ENCODE measurements at places on chromosomes 6 and 20. TPM values are rescaled to one million over a fixed set of nuclear protein-coding genes. Genes with fewer than 3 reads are reported as not detected.

GRCh38 chr6:106553440-106553839 lies 75.9 kb downstream of the RTN4IP1 start:
- no peak for DNase-seq

- no peak for DNase-seq
Measured at GRCh38 chr6:120108061-120108795, 758.7 kb upstream of the MAN1A1 start.

DNA sequence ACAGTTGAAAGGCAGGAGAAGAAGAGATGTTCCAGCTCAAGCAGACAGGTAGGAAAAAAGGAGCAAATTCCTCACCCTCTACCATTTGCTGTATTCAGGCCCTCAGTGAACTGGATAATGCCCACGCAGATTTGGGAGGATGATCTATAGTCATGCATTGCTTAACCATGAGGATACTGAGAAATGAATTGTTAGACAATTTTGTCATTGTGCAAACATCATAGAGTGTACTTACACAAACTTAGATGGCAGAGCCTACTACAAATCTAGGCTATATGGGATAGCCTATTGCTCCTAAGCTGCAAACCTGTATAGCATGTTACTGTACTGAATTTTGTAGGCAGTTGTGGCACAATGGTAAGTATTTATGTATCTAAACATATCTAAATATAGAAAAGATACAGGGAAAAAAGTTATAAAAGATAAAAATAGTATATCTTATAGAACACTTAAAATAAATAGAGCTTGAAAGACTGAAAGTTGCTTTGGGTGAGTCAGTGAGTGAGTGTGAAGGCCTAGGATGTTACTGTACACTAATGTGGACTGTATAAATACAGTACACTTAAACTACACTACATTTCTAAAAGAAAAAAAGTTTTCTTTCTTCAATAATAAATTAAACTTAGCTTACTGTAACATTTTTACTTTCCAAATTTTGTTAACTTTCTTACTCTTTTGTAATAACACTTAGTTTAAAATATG lies 672.3 kb downstream of the UTRN start:
- no peak for DNase-seq

The CALHM4 gene
- polyA plus RNA-seq, result not detected

The EYS gene
- 0.09 TPM for polyA plus RNA-seq

DNA sequence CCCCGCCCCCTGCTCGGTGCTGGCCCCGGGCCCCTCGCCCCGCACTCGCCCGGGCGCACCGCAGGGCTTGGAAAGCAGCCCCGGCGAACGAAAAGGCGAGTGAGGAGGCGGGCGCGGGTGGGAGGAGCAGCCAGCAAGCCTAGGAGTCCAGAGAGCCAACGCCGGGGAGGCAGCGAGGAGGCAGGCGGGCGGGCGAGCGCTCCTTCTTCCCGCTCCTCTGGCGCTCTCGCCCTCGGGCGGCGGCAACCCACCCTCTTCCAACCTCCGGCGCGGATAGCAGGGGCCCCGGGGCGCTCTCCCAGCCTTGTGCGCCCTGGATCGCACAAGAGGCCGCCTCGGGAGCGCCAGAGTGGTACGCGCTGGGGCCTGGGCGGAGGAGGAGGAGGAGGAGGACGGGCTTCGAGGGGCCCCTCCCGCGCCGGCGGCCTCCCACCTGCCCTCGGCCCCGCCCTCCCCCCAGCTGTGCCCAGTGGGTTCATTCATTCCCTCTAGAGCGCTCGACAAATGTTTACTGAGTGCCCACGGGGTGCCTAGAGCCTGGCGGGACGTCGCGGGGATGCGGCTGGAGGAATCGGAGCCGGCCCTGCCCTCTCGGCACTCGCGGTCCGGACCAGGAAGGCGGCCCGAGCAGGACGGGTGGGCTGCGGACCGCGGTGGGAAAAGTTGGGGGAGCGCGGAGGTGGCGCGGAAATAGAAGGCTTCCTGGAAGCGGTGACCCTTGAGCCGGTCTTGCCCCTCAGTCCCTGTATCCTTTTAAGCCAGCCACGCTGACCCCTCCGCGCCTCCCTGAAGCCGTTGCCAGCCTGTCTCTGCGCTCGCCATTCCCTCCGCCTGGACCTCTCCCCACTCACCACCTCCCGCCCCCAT lies at the start of gene BMP7:
BMP7 (minus strand) TSS at position 351 of the 867 bp plus-strand sequence. CDS start 519 bp downstream, outside the sequence.
- DNase-seq, result no peak

- no peak for DNase-seq
Measured at GRCh38 chr6:157428427-157429202, 47.6 kb downstream of the ZDHHC14 start.
